ENCODE measurements at places on chromosomes 6 and 20. TPM values are rescaled to one million over a fixed set of nuclear protein-coding genes. Genes with fewer than 3 reads are reported as not detected.
A peak's percentile ranks its signal among the peaks of the same experiment; 100 is the strongest.

GRCh38 chr20:61460261-61461052 lies 208.4 kb downstream of the CDH4 start:
- DNase-seq = no peak

- DNase-seq = no peak
Observed at GRCh38 chr20:3452136-3452535, 18.7 kb upstream of the ATRN start.

GRCh38 chr6:1552296-1552761 lies 57.4 kb upstream of the FOXC1 start:
- DNase-seq = no peak

DNA sequence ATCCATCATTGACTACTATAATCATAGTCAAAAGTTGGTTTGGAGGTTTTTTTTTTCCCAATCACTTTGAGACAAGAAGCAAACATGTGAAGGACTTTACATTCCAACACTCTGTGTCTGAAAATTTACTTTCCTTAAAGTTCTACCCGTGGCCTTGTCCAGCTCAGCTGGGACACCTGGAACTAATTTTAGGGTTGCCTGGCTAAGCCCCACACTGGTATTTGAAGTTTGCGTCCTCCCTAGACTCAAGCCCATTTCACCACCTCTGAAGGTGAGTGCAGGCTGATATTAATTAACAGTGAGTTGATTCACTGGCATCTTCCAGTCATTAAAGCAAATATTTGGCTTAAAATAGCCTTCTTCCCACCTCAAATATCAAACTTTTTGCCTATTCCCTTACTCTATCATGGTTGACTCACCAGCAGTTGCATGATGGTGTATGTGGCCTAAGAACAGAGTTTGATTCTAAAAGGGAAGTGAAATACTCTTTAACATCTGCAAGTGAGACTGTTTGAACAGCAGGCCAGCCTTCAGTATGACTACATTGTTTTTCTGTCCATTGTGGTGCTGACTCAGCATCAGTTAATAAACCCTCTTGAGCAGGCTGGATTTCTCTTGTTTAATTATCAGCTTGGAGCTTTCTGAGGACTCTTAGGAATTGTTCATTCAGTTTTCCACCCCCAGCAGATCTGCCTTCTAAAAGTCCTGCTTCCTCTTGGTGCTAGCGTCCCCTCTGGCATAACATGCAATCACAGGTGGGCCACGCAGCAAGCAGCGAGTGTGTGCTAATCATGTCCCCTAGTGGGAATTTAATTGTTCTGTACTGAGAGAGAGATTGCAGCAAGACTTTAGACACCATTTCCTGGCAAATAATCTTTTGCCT lies 1.8 kb upstream of the PRDM1 start:
- no peak for DNase-seq

DNA sequence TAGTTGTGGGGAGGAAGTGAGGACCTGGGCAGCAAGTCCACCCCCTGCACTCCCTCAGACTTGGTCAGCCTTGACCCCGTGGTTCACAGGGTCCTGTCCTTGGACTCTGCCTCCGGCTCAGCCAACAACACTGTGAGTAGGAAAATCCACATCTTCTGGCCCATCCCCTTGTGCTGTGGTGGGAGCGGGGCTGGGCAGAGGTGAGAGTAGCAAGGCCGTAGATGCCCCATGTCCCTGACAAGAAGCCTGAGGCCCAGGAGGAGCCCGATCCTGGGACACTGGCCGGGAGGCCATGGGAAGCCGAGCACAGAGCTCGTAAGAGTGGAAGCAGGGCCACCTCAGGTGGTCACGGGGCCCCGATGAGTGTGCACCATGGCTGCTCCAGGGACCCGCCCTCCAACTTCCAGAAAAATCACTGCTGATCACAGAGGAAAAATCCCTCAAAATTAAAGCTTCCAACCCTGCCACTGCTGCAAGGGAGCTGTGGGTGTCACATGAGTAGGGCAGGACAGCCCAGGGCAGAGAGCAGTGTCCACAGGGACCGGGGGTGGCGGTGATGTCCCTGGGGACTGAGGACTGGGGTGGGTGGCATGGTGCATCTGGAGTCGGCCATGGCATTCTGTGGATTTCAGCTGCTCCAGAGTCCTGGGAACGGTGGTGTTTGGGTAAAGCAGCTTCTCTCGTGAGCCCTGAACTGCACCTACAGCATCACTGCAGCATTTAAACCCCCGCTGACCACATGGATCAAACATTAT lies 189.4 kb downstream of the DLL1 start:
- peak; percentile 51 for DNase-seq

Gene TOX2
- 1.5 TPM for total RNA-seq

- DNase-seq = no peak
Observed at GRCh38 chr6:63615590-63615989, 20.0 kb upstream of the PHF3 start.

- DNase-seq = no peak
Observed at GRCh38 chr6:57307850-57308249, 9.6 kb upstream of the PRIM2 start.

Gene CD83
- total RNA-seq = 1.7 TPM

Gene GRIK2
- total RNA-seq = 4.8 TPM

GRCh38 chr20:38806855-38807655 lies 1.6 kb downstream of the PPP1R16B start:
- DNase-seq = no peak

DNA sequence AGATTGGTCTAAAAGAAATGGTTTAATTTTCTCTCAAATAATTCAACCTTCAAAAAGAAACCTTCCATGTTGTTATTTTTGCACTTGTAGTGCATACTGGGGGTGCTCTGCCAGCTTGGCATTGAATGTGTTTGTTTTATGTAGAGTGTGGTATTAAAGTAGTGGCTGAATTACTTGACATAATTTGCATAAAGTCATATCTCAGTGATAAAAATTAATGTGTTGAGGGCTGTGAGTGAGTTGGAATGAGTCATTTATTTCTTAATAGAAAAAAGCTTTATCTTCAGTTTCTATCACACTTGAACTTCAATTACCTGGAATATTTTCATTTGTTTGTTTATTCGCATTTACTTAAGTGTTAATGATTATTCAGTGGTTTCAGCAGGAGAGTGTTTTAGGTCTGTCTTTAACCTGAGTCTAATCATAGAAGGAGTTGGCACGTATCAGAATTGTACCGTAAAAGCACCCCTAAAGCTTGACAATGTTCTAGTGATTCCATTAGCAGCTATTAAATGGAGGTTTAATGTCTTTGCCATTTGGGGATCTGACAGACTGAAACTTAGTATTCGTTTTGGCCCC lies 801.2 kb upstream of the FLRT3 start:
- DNase-seq = no peak

GRCh38 chr6:26122402-26122792 lies 35.2 kb downstream of the HFE start:
- no peak for DNase-seq

Gene CCDC28A
- total RNA-seq = 12.0 TPM

GRCh38 chr20:59620860-59621505 lies 16.6 kb downstream of the PHACTR3 start:
- no peak for DNase-seq

Gene WFDC10B
- not detected for total RNA-seq

GRCh38 chr20:5627463-5628050 lies 122.6 kb upstream of the SHLD1 start:
- no peak for DNase-seq

Gene TCP11
- total RNA-seq = not detected

DNA sequence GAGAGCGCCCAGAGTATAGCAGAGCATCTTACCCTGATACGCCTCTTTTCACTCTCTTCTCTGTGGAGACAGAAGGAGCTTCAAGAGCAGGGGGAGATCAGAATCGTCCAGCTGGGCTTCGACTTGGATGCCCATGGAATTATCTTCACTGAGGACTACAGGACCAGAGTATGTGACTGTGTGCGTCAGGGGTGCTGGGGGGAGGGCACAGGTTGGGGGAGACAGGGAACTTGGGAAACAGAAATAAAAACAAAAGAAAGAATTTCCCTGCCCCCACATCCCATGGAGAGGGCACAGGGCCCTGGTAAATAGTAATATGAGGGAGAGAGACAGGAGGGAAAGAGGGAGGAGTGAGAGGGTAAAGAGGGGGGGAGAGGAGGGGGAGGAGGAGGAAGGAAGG lies 3.0 kb upstream of the C4A start:
- DNase-seq = no peak

Gene OR12D2
- not detected for total RNA-seq
